NCI-H2081 treated with DMSO at 0.1 percent for 48 hours (cell line): ENCODE measurements at places on chromosomes 5 and 9.
A peak's percentile ranks its signal among the peaks of the same experiment; 100 is the strongest.

DNA sequence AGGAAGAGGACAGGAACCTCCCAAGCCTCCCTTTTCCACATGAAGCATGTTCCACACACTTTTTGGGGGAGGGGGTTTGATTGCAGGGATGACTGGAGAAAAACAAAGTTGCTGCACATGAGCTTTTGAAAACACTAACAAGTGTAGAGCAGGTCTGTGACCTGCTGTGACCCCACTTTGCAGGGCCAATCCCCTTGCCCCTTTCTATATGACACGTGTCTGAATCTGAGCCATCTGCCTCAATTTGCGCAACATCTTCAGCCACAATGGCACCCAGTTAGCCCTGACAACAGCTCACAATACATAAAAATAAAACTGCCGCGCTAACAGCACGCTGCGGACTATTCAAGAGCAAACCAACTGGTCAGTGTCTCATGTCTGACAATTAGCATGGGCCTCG lies 227.8 kb upstream of the TBCA start:
- DNase-seq: no peak

GRCh38 chr9:5459289-5459829 lies 9.0 kb downstream of the CD274 start:
- DNase-seq: no peak

GRCh38 chr5:150009671-150010387 lies 9.3 kb downstream of the HMGXB3 start:
- DNase-seq: no peak

- no peak for DNase-seq
Measured at GRCh38 chr9:38141746-38142591, 72.9 kb upstream of the SHB start.

- DNase-seq: no peak
Measured at GRCh38 chr5:69504036-69504435, 11.4 kb downstream of the OCLN start.

- peak; percentile 19 for DNase-seq
Measured at GRCh38 chr5:112848116-112848811, 12.8 kb upstream of the SRP19 start.

GRCh38 chr5:53031695-53032096 lies 42.5 kb downstream of the ITGA2 start:
- DNase-seq: no peak

DNA sequence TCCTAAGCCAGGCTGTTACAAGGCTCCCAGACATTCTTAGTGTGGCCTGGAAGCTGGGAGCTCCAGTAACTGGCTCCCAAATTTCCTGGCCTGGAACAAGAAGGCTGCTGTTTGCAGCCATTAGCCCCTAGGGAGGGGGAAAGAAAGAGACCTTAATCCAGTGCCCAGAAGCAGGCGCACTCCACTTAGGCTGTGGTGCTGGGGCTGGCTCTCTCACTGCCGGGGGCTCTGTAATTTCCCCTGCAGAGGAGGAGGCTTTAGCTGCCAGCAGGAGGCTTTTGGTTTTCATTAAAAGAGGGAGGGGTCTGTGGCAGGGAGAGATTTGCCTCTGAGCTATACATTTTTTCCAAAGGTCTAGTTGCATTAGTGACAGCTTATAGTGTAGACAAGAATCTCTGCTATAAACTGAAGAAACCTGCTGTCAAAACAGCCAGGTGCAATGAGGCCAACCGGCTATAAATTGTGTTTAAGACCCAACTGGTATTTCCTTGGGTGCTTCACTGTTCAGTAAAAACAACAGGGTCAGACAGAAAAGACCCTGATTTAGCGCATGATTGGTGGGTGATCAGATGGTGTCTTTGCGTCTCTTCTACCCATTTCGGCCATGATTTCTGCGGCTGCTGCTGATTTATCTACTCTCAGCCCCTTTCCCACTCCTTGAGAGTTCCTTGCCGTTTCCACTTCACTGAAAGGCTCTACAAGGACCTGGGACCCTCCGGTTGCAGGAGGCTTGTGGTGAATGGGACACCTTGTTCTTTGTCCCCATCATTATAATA lies 254.6 kb downstream of the AOPEP start:
- no peak for DNase-seq

DNA sequence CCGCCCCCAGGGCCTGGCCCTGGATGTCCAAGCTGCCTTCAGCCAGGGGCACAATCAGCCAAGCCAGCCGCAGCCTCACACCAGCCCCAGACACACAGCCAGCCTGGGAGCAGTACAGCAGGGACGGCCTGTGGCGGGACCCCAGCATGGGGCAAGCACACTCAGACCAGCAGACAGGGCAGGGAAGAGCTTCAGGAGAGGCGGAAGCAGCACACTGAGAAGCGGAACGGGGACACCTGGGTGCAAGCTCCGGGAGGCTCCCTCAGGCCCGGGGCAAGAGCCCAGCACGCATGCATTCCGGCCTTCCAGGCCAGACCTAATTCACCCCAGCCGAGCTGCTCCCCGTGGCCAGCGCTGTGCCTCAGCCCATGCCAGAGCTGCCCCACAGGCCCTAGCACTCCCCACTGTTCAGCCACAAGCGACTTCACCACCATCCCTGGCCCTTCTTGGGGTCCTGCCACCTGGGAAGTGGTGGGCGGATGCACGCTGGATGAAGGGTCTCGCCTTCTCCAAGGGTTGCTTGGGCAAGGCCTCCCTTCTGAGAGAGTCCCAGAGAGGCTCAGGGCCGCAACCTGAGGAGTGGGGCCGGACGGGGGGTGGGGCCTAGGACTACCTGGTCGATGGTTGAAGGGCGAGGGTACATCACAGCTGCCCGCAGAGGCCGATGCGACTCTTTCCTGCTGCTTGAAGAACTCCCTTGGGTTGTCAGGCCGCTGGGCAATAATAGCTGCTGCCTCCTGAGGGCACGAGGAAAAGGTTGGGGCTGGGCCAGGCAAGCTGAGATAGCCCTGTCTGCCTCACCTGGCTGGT lies 13.4 kb downstream of the DBN1 start:
- DNase-seq: no peak

GRCh38 chr5:11719888-11720481 lies 184.3 kb downstream of the CTNND2 start:
- peak; percentile 67 for DNase-seq

GRCh38 chr9:122294531-122294930 lies 29.8 kb downstream of the MRRF start:
- DNase-seq: no peak

- DNase-seq: no peak
Measured at GRCh38 chr5:86968301-86968753, 299.4 kb upstream of the RASA1 start.

DNA sequence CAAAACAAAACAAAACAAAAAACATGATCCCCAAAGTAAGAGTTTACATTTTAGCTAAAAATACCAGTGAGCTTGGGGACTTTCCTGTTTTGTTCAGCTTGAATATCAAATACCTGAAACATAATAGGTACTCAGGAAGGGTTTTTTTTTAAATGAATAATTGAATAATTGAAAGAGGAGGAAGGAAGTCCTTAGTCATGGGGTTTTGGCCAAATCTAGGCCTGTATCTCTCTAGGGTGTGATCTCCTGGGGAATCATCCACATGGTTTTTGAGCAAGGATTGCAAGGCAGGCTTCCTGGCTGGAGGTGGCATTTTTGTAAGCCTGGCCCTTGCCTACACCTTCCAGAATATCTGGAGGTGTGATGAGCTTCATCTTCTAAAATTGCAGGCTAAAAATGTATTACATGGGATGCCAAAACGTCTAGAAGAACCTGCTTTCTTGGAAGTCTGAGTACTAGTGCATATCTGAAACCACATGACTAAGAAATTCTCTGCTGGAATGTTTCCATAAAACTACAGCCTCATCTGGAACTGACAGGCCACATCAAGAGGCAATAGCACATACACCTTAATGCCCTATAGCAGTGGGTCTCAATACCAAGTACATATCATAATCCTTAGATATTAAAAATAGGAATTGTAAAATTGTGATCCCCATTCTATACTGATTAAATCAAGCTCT lies 10.4 kb downstream of the C9 start:
- DNase-seq: no peak

GRCh38 chr9:128001779-128002298 lies 21.1 kb upstream of the EEIG1 start:
- no peak for DNase-seq

GRCh38 chr5:169173372-169173771 lies 127.6 kb downstream of the SLIT3 start:
- no peak for DNase-seq

DNA sequence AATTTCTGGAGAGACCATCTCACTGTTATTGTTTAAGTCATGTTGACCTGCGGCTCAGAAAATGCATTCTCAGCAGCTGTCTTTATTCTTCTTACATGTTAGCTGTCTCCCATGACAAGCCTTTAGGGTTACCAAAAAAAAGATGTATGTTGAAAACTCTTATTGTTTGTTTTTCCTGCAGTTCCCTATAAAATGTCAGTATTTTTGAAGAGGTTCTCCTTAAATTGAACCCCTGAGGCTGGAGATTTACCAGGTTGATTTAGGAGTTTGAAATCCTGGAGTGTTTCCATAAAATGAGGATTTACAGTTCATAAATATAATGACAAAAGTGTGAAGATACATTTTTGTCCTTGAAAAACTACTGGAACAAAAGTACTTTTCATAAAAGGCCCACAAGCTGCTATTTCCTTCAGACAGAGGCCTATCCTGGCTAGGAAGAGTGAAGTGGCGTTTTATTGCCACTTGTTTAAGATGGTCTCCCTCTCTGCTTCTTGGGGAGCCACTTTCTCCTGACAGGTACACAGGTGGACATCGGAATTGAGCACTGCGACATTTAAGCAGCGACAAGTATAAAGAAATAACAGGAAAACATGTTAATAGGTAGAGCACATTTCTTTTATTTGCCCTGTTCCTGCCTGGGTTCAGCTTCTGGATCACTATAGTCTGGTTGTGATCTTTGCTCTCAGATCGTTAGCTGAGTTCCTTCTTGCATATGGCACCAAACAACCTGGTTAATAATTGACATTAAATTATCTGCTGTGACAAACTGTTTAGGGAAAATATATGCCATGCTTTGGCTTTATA lies 344.8 kb upstream of the RPS23 start:
- no peak for DNase-seq

DNA sequence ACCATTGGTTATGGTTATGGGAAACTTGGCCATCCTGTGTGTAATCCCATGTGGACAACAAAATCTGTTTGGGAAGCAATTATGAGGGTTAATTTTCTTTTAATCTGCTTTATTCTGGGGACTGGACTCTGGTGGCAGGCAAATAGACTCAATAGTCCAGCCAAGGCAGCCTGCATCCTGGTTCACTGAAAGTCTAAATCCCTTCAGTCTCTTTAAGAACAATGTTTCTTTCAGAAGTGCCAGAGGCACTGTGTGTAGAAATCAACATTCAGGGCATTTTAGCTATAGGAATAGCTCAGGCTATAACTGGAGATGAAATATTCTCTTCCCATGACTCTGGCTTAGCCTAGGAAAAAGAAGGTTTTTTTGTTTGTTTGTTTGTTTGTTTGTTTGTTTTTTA lies 118.0 kb downstream of the SPATA31D1 start:
- DNase-seq: no peak

DNA sequence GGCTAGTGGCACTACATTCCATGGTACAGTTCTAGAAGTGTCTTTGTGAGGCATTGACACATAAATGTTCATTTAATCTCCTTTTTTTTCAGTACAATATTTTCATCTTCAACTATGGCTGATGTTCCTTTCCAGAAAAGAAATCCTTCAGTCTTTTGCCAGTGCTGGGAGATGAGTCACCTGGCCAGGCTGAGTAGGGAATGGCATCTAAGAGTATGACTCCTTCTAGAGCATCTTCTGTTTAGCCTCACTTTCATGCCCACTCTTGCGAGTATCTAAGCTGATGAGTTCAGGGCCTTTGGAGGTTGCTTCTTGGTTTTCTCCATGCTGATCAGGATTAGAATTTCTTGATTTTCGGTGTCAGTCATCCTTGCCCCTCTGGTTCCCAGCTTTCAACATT lies 124.4 kb downstream of the SLC28A3 start:
- no peak for DNase-seq

DNA sequence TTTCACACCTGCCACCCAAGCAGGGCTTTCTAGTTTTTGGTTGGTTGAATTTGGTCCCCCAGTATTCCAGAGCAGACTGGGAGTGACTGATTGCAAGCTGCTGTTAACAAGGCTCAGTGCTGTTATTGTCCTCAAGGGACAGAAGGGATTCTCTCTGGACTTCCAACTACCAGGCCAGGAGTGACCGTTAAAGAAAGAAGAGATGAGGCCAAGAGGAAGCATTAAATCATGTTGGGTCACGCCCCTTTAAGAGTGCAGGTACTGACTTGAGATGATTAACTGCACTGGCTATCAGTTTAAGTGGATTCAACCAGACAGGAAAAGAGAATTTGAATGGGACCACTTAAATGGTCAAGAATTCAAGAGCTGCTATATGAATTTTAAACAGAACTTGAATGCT lies 220.8 kb upstream of the PCSK5 start:
- DNase-seq: no peak

- no peak for DNase-seq
Measured at GRCh38 chr5:54541823-54542783, 24.5 kb downstream of the SNX18 start.

DNA sequence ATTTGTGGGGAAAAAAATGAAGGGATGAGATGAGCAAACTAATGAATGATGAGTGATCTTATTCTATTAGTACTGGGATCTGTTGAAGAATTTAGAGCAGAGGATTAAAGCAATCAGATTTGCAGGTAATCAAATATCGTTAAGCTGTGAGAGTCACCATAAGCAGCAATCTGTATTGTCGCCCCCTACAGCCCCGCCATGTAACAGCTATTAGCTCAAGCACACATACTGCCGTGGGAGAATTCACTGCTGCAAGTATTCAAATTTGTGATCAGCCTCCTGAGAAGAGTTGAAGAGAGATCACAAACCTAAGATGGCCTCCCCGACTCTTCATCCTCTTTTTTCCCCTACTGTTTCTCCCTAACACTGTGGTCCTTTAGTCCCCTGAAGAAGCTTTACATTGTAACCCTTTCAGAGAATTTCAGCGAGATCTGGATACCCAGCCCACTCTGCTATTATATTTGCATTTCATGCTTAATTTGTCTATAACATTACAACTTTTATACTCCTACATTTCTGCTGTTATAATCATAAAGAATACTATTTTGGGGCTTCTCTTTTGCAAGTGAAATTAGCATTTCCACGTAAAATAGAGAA lies 28.5 kb upstream of the PHF24 start:
- DNase-seq: no peak

DNA sequence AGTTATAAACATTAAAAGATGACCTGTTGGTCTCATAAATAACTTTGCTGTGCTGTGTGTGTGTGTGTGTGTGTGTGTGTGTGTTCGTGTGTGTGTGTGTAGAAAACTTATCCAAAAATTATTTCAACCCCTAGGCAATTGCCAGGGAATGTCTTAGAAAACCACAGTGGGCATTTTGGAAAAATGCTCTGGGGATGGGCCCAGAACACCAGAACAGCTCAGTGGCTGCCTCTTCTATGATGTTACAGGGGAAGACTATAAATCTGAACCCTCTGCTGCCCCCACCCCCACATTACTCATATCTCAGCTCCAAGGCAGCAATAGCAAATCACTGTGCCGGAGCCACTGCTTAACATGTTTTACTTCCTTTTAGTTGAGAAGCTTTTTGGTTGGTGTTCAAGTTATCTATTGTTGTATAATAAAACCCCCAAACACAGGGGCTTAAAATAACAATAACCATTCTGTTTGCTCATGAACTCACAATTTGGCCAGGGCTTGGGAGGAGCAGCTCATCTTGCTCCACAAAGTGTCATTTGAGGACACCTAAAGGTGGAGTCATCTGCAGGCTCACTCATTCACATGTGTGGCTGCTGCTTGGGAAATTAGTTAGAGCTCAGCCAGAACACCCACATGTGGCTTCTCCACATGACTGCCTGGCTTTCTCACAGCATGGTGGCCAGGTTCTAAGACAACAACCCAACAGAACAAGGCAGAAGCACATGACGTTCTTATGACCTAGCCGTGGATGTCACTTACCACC lies 40.4 kb downstream of the ACTBL2 start:
- DNase-seq: no peak
